Memory B cell (primary cell): ENCODE measurements at places on chromosomes 5 and 9.

- DNase-seq, result no peak
Observed at GRCh38 chr5:83513491-83513890, 41.9 kb downstream of the VCAN start.

GRCh38 chr5:166165596-166165995 lies 2125.8 kb upstream of the WWC1 start:
- DNase-seq, result no peak

DNA sequence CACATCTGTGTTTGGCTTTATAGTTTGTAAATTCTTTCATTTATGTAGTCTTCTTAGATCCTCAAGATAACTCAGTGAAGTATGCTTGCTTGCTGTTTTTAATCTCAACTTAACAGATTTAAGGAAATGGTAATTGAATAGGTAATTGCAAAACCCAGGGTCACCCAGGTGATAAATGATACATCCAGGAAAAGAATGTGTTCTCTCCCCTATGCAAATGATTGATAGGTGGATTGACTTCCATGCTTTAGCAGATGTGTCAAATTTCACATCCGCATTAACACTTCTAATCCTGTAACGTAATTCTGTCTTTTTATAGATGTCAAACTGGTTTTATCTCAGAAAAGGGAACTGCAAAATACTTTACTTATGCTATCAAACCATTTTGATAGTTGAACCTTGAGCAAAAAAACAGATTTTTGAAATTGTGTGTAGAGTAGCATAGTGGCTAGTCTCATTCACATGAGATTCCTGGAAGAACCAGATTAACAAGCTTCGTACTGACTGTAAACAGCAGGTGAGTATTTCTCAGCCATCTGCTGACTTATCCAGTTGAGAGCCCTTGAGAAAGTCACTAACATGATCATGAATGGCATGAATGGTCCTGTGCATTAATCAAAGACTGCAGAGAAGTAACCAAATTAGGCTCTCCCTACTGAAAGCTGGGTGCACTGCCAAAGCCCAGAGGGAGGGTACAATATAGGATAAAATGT lies 86.7 kb upstream of the PAM start:
- DNase-seq, result no peak

DNA sequence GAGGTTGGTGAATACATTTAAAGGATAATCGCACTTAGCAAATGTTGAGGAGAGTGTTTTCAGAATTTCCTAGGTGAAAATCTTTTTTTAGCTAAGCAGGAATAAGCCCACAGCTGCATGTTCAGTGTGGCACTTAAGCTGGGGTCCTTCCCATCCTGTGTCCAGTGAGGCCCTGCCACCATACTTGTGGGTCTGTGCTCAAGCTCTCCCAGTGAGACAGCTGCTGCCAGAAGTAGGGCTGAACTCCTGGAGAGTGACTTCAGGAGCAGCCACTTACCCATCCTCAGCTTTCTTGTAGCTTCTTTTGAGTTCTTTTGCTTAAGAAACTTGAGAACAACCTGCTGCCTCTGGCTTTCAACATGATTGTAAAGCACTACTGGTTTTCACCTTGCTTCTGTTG lies 110.0 kb upstream of the DHFR start:
- no peak for DNase-seq

DNA sequence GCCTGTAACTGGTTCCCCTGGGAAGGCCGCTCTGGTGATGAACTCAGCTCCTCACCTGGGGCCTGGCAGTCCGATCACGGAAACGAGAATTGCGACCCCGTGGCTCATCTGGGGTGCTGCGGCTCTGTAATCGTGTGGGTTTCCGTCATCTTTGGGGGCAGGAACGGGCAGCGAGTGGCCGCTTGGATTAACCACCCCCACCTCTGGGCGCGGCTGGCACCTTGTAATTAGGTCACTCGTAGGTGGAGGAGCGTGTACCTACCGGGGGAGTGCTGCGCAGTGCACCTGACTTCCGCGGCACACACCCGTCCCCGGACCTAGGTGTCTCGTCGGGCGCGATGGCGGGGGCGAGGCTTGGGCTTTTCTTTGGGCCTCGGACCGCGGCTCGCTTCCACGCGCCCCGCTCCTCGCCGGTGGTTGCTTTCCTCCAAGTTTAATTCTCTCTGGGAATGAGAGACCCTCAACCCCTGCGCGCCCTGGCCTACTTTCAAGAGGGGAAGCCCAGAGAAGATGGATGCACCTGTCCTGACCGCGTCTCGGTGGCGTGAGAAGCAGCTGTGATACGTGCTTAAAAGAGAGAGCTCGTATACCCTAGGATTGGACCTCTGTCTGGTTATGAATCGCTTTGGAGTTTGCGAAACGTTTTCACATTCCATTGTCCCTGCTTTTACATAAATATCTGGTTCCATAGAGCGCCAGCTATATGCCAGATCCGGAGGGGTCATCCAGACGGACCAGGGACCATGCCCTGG lies 744 bp upstream of the PPP2CA start:
- no peak for DNase-seq

DNA sequence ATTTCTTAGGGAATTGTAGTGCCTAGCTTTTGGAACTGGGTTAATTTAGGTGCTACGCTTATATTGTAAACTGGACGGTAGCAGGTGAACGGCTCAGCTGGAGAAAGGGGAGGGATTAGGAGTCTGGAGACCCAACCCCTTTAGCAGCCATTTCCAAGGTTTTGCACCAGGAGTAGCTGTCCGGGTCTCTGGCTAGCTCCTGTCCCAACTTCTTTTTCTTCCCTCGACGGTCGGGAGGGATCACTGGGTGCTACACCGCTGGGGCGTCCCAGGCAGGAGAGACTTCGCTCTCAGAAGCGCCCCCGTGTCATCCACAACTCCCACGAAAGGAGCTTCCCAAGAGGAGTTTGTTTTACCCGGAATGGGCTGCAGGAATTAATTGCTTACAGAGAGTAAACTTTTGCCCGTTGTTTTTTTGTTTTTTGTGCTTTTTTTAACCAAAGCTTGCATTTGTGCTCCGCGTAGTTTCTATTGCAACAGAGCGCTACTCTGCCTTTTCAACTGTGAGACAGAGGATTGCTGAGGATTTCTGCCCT lies 1640.9 kb upstream of the C9orf72 start:
- DNase-seq, result no peak
